ENCODE measurements at places on chromosomes 7 and 10. TPM values are rescaled to one million over a fixed set of nuclear protein-coding genes. Genes with fewer than 3 reads are reported as not detected.

Gene PGAM2
- total RNA-seq: not detected

Gene ABCC2
- total RNA-seq: 0.14 TPM

Gene HMX2
- 1.0 TPM for total RNA-seq

DNA sequence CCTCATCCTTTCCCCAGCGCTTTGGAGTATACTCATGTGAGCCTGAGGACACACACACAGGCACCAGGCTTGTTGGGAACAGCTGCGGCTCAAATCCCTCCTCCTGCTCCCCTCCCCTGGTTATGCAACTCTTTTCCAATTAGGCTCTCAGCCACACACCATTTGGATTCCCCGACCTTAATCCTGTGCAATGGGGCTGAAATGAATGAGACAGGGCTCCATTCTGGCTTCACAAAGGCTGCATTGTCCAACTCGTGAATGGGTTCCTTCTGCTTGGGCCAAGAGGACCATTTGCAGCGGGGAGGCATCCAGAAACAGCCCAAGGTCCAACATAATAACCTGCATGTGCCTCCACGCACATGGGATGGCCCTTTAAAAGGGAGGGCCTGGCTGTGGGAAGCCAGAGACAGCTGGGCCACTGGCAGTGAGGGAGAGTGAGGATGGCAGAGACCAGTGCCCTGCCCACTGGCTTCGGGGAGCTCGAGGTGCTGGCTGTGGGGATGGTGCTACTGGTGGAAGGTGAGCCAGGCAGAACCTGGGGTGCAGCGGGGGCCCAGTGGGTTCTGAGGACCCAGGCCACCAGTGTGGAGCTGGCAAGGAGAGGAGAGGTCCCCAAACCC lies at the start of gene RGR:
RGR (plus strand) TSS at position 403 of the 620 bp plus-strand sequence; CDS start at position 441, 38 bp downstream.
- no peaks in the 10 kb centered on the region for H3K36me3 ChIP-seq
- DNase-seq: no peak
- H3K27ac ChIP-seq: no peak within 1 kb of the TSS
- no peaks in the 10 kb centered on the region for H3K4me1 ChIP-seq
- H3K27me3 ChIP-seq: no peaks in the 10 kb centered on the region

DNA sequence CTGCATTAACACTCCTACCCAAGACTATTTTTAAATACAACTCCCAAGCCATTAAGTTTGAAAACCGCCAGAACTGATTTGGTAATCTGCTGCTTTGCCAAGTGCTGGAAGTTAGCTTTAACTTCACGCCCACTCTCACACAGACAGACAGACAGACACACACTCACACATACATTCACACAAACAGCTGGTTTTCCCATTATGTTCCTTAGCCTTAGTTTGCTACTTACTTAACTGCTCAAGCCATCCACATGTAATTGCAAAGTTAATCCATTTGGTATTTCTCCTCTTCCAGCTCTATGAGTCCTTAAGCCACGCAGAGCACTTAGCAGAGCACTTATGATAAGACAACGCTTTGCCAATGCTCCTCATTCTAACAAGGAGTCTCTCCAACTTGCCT lies 8.3 kb downstream of the COBL start:
- H3K27me3 ChIP-seq: no peaks in the 10 kb centered on the region
- H3K4me1 ChIP-seq: no peaks in the 10 kb centered on the region
- no peak for DNase-seq
- no peak overlapping the region for H3K27ac ChIP-seq

DNA sequence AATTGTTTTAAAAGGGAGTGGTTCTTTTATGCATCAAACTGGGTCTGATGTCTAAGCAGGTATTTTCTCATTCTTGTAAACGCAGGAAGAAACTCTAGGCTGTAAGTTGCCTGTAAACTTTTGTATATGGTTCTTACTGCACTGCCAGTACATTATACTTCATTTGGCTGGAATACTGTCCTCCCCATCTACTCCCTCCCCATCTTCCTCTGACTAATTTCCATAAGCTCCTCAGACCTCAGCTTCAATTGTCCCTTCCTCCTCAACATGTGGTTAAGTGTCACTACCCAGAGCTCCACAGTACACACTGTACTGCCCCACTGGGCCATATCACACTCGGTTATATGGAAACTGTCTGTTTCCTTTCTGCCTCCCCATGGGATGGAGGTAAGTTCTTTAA lies 161.4 kb upstream of the MDFIC start:
- H3K27ac ChIP-seq: no peak overlapping the region
- no peaks in the 10 kb centered on the region for H3K27me3 ChIP-seq
- DNase-seq: no peak

DNA sequence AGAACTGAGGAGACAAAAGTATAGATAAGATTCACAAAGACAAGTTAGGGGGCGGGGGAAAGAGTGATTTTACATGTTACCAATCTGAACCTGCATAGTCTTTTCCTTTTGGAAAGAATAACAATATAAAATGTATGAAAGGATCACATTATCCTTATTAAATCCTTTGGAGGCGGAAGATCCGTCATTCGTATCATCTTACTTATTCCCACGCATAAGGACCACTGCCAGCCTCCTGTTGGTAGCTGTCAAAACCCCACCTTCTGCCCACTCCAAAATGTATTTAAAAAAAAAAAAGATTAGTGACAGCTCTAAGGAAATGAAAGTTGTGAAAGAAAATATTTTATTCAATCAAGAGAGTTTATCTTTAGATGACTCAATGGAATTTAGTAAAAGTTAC lies 821.0 kb upstream of the CELF2 start:
- H3K27ac ChIP-seq: no peak overlapping the region
- no peak for DNase-seq
- H3K4me3 ChIP-seq: no peak overlapping the region
- no peaks in the 10 kb centered on the region for H3K36me3 ChIP-seq
- H3K4me1 ChIP-seq: no peaks in the 10 kb centered on the region

All from prostate gland (tissue), 2 donors.